Mesothelial cell of epicardium (in vitro differentiated cells): ENCODE measurements at places on chromosomes 7 and 10. TPM values are rescaled to one million over a fixed set of nuclear protein-coding genes. Genes with fewer than 3 reads are reported as not detected.

Gene HMX2
- total RNA-seq = not detected in 3 replicates

Gene SPDYE11
- total RNA-seq = 0.11 to 0.18 TPM in 2 of 3 replicates, not detected in the other

Gene STYXL1
- total RNA-seq = 35.3 to 40.7 TPM (median 39.9 TPM) in 3 replicates

Gene MACROH2A2
- 122 to 128 TPM (median 125 TPM) in 3 replicates for total RNA-seq

Gene ZNF248
- total RNA-seq = 14.5 to 16.3 TPM (median 15.8 TPM) in 3 replicates

Gene TMEM176B
- total RNA-seq = 1.9 to 2.8 TPM (median 2.3 TPM) in 3 replicates

Gene RHBDD2
- total RNA-seq = 52.5 to 54.7 TPM (median 53.7 TPM) in 3 replicates

Gene CPA2
- 0.54 to 0.73 TPM (median 0.72 TPM) in 3 replicates for total RNA-seq

Gene AGBL3
- 2.2 to 3.7 TPM (median 2.3 TPM) in 3 replicates for total RNA-seq

Gene PRKCQ
- 2.3 to 2.4 TPM (median 2.3 TPM) in 3 replicates for total RNA-seq

Gene STAG3
- total RNA-seq = 0.94 to 1.9 TPM (median 1.4 TPM) in 3 replicates

Gene TACC2
- 25.5 to 30.3 TPM (median 27.7 TPM) in 3 replicates for total RNA-seq

Gene TMEM236
- total RNA-seq = 0.04 TPM in 1 of 3 replicates, not detected in the others

Gene FXYD4
- total RNA-seq = not detected in 3 replicates

Gene MBLAC1
- 2.9 to 3.5 TPM (median 2.9 TPM) in 3 replicates for total RNA-seq

Gene EFCAB10
- total RNA-seq = not detected in 3 replicates

Gene VPS37D
- total RNA-seq = 15.4 to 16.7 TPM (median 16.1 TPM) in 3 replicates

Gene NUTM2E
- total RNA-seq = 0.78 to 1.0 TPM (median 0.81 TPM) in 3 replicates

Gene OTUD1
- 11.7 to 12.7 TPM (median 12.4 TPM) in 3 replicates for total RNA-seq

Gene KCTD7
- total RNA-seq = 14.3 to 15.9 TPM (median 15.2 TPM) in 3 replicates

Gene CCDC136
- 34.6 to 39.1 TPM (median 34.8 TPM) in 3 replicates for total RNA-seq

Gene GPR15LG
- not detected in 3 replicates for total RNA-seq

Gene CYP3A7
- 0.33 TPM in 1 of 3 replicates, not detected in the others for total RNA-seq

Gene C10orf120
- not detected in 3 replicates for total RNA-seq

Gene SYNPO2L
- total RNA-seq = 0.07 to 0.22 TPM (median 0.11 TPM) in 3 replicates

Gene SYT15B
- 0.73 to 1.3 TPM (median 0.81 TPM) in 3 replicates for total RNA-seq

Gene INPP5F
- 55.8 to 56.5 TPM (median 56.0 TPM) in 3 replicates for total RNA-seq

Gene PDE6C
- total RNA-seq = not detected in 3 replicates

Gene AEBP1
- 94.3 to 96.8 TPM (median 95.2 TPM) in 3 replicates for total RNA-seq

Gene PGAM2
- total RNA-seq = 0.99 to 1.7 TPM (median 1.2 TPM) in 3 replicates

Gene ITGB8
- 15.3 to 15.6 TPM (median 15.3 TPM) in 3 replicates for total RNA-seq

Gene ANKRD1
- total RNA-seq = 5.1 to 5.2 TPM (median 5.2 TPM) in 3 replicates

Gene COL17A1
- 3.6 to 4.4 TPM (median 4.2 TPM) in 3 replicates for total RNA-seq

Gene CAMK2G
- 27.3 to 28.3 TPM (median 27.8 TPM) in 3 replicates for total RNA-seq

Gene HMX3
- not detected in 3 replicates for total RNA-seq

Gene TRPV6
- 4.2 to 5.7 TPM (median 5.6 TPM) in 3 replicates for total RNA-seq

Gene FFAR4
- total RNA-seq = not detected in 3 replicates

Gene ZC3HAV1L
- total RNA-seq = 1.7 to 2.2 TPM (median 1.9 TPM) in 3 replicates
